ENCODE measurements at places on chromosomes 7 and 10. TPM values are rescaled to one million over a fixed set of nuclear protein-coding genes. Genes with fewer than 3 reads are reported as not detected.

The SLC26A3 gene
- not detected for total RNA-seq

The NRG3 gene
- 41.6 TPM for total RNA-seq

The PLXNA4 gene
- total RNA-seq = 227 TPM

The OPN4 gene
- total RNA-seq = not detected

The GSTO2 gene
- 4.4 TPM for total RNA-seq

The TES gene
- total RNA-seq = 11.3 TPM

The WDFY4 gene
- total RNA-seq = 0.94 TPM
